Fibroblast of lung (primary cell): ENCODE measurements at places on chromosomes 11 and 22. TPM values are rescaled to one million over a fixed set of nuclear protein-coding genes. Genes with fewer than 3 reads are reported as not detected.

The SMTNL1 gene
- not detected in 2 replicates for total RNA-seq

The OR6M1 gene
- not detected in 2 replicates for total RNA-seq

The BIRC2 gene
- 59.6 and 69.3 TPM in 2 replicates for total RNA-seq

The KRTAP5-2 gene
- not detected in 2 replicates for total RNA-seq

The NAV2 gene
- total RNA-seq: 7.7 and 14.0 TPM in 2 replicates

The EEF1G gene
- total RNA-seq: 1,405 and 1,825 TPM in 2 replicates

The TRIM51 gene
- total RNA-seq: not detected in 2 replicates
